ENCODE measurements at places on chromosomes 5 and 9.

- DNase-seq, result no peak
These were observed 203.0 kb upstream of the VLDLR start for GRCh38 chr9:2418619-2419018.

- no peak for DNase-seq
These were observed 178.3 kb downstream of the MRPS30 start for GRCh38 chr5:44987026-44987425.

DNA sequence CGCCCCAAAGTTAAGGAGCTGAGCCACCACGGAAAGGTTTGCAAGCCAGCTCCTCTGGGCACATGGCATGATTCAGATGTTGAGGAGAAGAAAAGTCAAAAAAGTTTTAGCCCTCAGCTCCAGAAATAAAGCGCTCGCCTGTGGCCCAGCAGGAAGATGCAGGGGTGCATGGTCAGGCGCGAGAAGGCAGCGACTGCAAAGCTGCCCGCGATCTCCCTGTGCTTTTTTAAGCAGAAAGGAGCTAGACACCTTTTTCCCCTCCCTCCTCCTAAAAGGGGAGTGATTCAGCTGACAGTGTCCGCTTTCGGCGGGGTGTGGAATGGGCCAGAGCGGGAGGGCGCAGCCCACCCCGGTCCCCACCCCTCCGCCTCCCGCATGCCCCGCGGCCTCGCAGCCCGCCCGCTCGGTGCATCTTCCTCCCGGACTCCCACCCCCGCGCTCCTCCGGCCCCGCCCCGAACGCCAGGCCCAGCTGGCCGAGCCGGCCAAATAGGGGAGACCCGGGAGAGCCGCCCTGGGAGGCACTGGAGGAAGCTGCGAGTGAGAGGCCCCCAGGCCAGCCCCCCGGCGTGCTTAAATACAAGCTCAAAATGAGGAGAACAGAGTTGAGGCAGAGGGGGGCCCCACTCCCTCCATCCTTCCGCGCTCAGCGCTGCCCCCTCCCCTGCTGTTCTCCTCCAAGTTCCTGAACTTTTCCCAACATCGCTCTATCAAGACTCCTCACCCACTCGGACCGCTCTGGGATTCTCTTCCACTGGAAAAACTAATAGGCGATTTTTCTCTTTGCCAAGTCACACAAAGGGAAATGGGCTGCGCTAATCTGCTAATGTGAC lies at the start of gene ADAMTS12:
ADAMTS12 (minus strand) TSS at position 203 of the 832 bp plus-strand sequence; CDS start at position 69, 134 bp downstream.
- DNase-seq, result no peak

DNA sequence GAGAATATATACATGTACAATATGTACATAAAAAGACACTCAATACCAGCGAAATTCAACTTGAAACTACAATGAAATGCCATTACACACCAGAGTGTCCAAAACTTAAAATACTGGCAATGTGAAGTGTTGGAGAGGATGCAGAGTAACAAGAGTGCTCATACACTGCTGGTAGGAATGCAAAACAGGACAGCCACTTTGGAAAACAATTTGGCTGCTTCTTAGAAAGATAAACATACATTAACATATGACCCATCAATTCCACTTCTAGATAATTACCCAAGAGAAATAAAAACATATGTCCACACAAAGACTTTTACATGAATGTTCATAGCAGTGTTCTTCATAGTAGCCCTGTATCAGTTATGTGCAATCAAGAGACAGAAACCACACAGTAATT lies 39.4 kb upstream of the BARX1 start:
- no peak for DNase-seq

DNA sequence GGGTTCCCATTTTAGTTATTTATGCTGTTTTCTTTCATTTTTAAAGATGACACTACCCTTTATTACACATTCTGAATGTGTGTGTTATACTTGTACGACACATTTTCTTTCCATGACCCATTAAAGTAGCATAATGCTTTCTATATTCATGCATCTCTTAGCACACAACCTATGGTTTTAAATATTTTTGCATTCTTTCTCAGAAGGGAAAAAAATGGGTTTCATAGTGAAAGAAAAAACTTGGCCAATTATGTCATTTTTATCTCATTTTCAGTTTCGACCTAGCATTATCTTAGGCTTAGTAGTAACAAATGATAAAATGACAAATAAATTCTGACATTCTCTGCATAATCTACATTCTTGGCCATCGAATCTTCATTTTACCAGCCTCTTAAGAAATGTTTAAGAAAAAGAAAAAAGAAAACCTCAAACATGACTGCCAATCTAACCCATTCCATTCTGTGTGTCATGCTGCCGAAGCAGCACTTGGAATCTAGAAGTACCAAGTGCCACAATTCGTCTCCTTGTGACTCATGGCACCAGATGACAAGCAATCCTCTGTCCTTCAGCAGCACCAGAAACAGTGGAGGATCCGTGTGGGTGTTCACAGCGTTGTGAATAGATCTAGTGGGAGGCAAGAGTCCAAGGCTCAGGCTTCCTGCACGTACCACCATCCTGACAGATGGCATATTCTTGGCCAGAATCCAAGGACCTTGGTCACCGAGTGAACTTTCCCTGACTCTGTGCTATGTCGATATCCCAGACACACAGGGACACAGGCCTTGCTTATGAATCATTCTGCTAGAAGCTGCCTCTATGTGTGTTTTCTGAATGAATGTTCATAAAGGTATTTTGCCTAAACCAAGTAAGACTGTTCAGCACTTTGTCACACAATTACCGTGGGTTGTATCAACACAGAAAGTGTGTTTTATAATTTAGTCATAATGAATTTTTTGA lies 502.7 kb downstream of the NR2F1-AS1 start:
- no peak for DNase-seq

- DNase-seq, result no peak
These were observed 129.3 kb upstream of the SEMA6A start for GRCh38 chr5:116703941-116704340.

GRCh38 chr5:5046680-5047502 lies 93.2 kb upstream of the ADAMTS16 start:
- DNase-seq, result no peak

- DNase-seq, result no peak
These were observed 408.7 kb downstream of the TLE4 start for GRCh38 chr9:79980432-79980831.

GRCh38 chr9:121771418-121771817 lies 120.0 kb downstream of the DAB2IP start:
- no peak for DNase-seq

DNA sequence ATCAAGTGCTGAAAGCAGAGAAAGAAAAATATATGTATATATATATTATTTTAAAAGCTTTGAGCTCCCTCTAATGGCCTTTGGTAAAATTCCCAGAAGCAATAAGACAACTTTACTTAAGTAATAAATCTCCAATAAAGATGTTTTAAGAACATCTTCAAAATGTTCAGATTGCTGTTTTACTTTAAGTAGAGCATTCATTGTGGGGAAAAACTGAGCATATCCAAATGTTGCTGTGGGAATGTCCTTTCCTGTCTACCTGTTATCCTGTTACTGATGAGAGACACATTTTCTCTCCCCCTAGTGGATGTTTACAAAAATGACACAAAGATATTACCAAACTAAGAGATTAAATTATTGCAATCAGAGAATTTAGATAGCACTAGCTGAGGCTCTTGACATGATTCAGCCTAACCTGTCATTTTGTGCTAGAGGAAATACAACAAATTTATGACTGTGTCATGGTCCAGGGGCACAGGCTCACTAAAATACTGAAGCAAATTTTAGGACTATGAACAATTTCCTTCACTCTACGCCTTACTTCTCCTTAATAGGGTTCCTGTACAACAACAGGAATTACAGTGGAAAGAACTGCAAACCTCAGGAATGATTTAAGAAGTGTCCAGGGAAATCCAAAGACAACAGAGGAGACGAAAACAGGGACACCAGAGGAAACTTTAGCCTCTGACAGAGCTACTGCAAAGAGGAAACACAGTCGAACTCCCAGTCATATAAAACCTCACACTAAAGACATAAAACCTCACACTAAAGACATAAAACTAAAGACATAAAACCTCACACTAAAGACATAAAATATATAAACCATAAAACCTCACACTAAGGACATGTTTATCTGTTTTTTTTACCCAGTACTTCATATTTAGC lies 24.3 kb upstream of the PRRC1 start:
- no peak for DNase-seq

GRCh38 chr5:169416583-169417196 lies 115.8 kb upstream of the SLIT3 start:
- DNase-seq, result no peak

DNA sequence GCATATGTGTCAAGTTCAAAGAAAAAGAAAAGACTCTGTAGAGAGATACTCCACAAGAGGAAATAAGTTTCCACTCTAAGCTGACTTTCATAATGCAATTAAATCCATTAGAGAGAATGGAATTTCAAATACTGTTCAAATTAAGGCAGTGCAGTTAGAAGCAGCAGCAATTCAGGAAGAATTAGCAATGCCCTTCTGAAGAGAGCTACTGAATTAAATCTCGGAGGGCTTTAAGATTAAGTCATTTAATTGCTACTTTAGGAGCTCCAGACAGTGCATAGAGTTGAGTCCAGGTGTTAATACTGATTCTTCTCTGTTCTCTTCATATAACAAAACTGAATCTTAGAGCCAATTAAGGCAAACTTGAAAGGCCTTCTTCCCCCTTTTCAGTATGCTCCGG lies 8.5 kb downstream of the CDH12 start:
- DNase-seq, result no peak

GRCh38 chr5:2128686-2129355 lies 246.1 kb upstream of the IRX4 start:
- no peak for DNase-seq

DNA sequence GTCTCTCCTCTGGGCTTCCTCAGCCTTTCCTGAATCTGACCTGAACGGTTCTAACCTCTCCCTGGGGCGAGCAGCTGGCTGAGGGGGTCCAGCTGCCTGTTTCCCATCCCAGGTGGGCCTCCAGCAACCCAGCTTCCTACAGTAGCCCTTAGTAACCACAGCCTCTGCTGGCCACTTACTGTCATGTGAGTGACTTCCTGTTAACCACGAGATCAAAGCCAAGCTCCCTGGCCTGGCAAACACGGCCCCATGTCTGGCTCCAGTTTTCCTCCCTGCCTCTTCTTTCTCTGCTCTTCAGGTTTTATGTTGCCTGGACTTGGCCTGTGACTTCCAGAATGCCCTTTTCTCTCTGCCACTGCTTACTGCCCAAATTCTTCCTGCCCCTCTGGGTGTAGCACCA lies 47.2 kb upstream of the DAB2IP start:
- no peak for DNase-seq

- DNase-seq, result no peak
These were observed 2.5 kb upstream of the BASP1 start for GRCh38 chr5:17214893-17215292.

DNA sequence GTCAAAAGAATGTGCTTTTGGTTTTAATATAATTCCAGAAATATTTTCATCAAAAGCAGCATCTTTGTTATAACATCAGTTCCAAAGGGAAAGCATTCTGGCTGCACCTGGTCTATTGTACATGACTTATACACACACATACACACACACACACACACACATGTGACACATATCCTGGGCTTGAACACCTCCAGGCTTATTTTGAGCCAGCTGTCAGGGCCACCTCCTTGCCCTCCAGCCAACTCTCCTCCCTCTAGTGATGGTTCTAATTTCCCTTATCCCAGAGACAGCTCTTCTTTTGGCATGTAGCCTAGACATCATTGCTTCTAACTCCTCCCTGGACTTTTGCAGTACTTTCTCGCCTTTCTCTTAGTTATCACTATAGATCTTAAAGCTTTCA lies 115.0 kb downstream of the PIK3R1 start:
- no peak for DNase-seq
